ENCODE measurements at places on chromosomes 12 and 14. TPM values are rescaled to one million over a fixed set of nuclear protein-coding genes. Genes with fewer than 3 reads are reported as not detected.

MANSC4 gene
- not detected for total RNA-seq

- no peaks in the 10 kb centered on the region for H3K36me3 ChIP-seq
- DNase-seq, result no peak
- H3K4me3 ChIP-seq, result no peak overlapping the region
- no peaks in the 10 kb centered on the region for H3K27me3 ChIP-seq
Measured at GRCh38 chr14:37019488-37019887, 152.9 kb downstream of the SLC25A21 start.

- no peak overlapping the region for H3K4me3 ChIP-seq
- no peaks in the 10 kb centered on the region for H3K4me1 ChIP-seq
- H3K36me3 ChIP-seq, result no peaks in the 10 kb centered on the region
- no peak for DNase-seq
- H3K27me3 ChIP-seq, result no peaks in the 10 kb centered on the region
Measured at GRCh38 chr12:44817687-44818086, 58.4 kb downstream of the NELL2 start.

- H3K27me3 ChIP-seq, result no peaks in the 10 kb centered on the region
- peaks cover 14% of the 10 kb centered on the region for H3K36me3 ChIP-seq
- no peaks in the 10 kb centered on the region for H3K4me1 ChIP-seq
- no peak overlapping the region for H3K27ac ChIP-seq
Measured at GRCh38 chr12:50862316-50862715, 19.6 kb downstream of the TMPRSS12 start.

DNA sequence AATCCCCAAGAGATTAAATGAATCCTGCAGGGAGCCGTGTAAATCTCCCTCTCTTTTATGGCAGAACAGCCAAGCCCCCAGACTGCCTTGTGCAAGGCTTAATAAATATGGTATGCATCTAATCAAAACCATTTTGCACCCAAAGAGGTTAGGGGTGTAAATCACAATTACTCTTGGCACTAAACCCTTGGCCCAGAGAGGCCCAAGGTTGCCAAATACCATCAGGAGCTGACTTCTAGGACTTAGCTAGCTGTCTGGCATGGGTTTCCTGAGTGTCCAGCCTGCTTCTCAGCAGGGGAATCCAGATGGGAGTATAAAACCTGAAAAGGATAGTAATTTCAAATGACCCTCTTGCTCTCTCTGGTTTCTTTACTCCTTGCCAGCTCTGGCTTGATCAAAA lies 610.4 kb downstream of the MED13L start:
- H3K27ac ChIP-seq, result no peak overlapping the region
- H3K27me3 ChIP-seq, result no peaks in the 10 kb centered on the region
- H3K4me1 ChIP-seq, result no peaks in the 10 kb centered on the region
- no peak for DNase-seq
- H3K4me3 ChIP-seq, result no peak overlapping the region
- no peaks in the 10 kb centered on the region for H3K36me3 ChIP-seq

All from H9 (cell line).